A549 (cell line): ENCODE measurements at places on chromosomes 2 and 18.
A peak's percentile ranks its signal among the peaks of the same experiment; 100 is the strongest.

- no peak for DNase-seq
Observed at GRCh38 chr2:78120275-78120674, 598.1 kb upstream of the LRRTM4 start.

DNA sequence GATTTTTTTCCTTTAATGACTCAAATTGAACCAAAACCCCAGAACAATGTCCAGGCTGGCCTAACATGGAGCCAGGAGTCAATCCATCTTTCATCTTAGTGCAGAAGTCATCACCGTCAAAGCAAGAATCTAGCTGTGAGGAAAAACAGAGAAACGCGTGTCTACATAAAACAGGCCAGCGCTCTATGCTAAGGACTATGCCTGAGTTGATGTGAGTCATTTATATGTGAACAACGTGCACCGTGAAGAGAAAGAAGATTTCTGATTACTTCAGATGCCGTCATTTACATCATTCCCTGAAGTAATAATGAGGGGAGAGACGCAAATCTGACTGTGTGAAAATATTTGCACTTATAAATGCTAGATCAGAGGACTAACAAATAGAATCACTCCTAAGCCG is 34.0 kb upstream of the SALL3 start:
- DNase-seq, result no peak

DNA sequence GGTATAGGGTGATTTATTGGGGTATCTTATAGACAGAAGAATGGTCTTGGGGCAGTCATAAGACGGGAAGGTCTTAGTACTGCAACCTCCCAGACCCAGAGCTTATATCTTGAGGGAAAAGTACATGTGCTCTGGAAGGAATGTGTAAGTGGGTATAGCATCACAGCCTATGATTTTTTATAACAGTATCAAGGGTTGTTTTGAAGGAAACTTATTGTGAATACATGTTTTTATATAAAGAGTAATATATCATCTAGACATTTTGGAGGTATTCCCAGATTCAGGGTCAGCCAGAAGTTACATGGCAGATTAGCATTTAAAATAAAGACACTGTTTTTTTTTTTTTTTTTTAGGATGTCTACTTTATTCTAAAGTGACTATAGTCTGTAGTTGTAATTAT is 47.6 kb upstream of the STON1 start:
- DNase-seq, result no peak

DNA sequence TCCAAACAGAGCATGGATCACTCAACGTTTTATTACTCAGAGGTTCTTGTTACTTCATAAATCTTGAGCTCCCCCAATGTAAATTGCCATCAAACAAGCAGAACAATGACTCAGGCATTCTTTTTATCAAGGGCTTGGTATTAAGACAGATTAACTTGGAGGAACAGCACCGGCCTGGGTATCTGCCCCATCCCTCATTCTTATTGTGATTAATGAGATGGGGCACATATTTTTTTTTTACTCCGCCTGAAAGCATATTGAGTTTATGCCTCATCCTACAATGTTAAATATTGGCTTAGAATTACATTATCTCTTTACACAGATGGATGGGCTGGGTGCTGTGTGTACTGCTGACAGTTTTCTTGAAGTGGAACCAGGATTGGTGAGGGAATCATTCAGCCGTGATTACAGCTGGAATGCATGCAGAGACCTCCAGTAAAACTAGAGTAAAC is 387.3 kb downstream of the CLIP4 start:
- DNase-seq, result peak; percentile 32

- no peak for DNase-seq
Observed at GRCh38 chr18:57595347-57595746, 8.8 kb upstream of the FECH start.

DNA sequence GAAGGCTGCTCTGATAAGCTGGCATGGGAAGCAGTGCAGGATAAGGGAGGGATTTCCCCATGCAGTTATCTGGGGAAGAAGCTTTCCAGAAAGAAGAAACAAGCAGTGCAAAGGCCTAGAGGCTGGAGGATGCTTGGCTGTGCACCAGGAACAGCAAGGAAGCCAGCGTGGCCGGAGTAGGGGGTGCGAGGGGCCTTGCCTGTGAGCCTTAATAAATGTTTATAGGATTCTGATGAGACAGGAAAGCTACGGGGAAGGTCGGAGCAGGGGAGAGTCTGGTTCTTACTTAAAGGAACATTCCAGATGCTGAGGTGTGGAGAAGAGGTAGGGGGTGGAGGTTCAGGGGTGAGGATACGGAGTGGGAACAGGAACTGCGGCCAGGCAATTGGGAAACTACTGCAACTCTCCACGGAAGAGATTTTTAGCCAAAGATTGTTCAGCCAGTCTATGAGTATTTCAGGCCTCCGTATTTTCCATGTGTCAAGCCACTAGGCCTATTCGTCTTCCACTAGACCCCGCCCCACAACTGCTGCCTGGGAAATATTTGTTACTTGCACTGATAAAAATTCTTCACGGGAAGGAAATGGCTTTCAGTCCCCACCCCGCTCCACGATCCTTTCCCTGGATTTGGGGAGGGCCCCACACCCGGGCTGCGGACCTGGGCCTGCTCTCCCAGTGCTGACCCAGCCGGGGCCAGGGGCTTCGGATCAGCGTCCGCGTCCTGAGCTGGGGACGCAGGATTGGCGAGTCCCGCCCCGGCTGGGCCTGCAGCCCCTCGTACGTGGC is 516 bp downstream of the EIF2AK2 start:
- DNase-seq, result peak; percentile 77

DNA sequence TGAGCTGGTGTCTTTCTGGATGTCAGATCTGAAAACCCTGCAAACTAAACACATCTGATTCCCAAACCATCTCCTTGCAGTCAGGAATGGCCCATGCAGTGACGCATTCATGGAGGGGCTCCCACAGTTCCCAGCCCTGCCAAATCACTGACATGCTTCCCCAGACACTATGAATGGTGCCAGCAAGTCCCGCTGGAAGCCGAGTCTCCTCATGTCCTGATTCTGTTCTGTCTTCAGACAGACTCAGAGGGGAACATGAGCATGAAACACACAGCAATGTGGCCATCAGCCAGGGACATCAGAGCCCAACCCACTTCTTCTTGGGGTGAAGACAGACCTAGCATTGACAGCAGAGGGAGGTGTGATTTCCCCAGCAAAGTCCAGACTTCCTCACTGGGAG is 83.7 kb downstream of the TTC32 start:
- DNase-seq, result no peak

GRCh38 chr2:45879406-45879805 is 227.9 kb downstream of the PRKCE start:
- peak; percentile 13 for DNase-seq

DNA sequence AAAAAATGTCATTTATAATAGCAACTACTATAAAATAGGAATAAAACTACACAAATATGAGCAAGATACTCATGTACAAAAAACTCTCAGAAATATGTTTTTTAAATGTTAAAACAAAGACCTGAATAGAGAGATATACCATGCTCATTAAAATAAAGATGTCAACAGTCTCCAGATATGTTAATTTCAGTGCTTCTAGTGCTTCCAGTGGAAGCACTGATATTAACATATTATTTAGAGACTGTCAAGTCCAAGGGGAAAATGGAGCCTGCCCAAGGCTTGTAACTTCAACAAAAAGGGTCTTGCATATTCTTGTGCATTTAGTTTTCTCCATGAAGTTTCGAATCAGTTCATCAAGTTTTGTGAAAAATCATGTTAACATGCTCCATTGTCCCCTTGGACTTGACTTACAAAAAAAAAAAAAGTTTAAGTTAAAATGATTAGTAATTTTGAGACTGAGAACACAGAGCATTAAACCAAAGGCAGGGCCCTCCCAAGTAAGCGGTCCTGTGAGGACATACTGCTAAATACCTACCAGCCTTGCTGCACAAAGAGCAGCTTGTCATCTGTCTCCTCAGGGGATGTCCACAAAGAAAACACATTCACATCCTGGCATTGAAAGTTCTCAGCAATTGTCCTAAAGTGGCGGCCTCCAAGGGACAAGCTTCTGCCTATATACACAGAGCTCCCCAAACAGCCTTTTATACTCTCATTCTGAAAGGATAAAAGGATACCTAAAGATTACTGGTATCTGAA is 501.9 kb upstream of the CHAC2 start:
- no peak for DNase-seq

DNA sequence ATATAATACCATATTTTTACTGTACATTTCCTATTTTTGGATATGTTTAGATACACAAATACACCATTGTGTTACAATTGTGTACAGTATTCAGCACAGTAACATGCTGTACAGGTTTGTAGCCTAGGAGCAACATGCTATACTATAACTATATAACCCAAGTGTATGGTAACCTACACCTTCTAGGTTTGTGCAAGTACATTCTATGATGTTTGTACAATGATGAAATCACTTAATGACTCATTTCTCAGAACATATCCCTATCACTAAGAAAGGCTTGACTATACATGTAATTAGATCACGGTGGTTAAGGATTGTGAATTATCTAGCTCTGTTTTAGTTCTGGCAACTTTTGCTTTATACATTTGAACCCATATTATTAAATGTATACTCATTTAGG is 31.3 kb downstream of the NPHP1 start:
- peak; percentile 20 for DNase-seq

DNA sequence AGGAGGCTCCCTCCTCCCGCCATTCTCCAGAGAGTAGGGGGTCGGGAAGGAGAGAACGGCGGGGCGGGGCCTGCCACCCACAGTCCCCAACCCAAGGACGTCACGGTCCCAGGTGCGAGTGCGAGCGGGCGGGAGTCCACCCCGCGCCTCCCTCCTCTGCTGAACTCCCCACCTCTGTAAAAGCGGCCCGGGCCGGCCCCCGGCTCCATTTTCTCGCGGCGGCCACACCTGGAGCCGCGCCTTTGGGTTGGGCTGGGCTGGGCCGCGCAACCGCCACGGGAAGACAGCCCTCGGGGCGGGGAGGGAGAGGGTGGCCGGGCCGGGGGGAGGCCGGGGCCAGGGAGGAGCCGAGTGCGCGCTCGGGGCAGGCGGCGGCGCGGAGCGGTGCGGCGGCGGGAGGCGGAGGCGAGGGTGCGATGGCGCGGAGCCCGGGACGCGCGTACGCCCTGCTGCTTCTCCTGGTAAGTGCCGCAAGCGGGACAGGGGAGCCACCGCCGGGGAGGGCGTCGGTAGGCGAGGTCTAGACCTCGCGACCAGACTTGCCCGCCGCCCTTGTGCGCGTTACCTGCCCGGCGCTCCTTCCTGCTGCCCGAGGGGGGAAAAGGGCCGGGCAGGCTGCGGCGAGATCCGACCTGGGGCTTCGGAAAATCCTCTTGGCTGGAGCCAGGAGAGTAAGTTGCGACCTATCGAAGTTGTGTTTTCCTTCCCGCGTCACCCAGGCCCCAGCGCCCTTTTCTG is at the start of gene DSG2:
TSS of gene DSG2 (plus strand) at position 342 of the 738 bp plus-strand sequence. CDS start at position 417, 75 bp downstream.
- DNase-seq, result peak; percentile 54

GRCh38 chr2:105943977-105944376 is 199.3 kb downstream of the NCK2 start:
- DNase-seq, result no peak

DNA sequence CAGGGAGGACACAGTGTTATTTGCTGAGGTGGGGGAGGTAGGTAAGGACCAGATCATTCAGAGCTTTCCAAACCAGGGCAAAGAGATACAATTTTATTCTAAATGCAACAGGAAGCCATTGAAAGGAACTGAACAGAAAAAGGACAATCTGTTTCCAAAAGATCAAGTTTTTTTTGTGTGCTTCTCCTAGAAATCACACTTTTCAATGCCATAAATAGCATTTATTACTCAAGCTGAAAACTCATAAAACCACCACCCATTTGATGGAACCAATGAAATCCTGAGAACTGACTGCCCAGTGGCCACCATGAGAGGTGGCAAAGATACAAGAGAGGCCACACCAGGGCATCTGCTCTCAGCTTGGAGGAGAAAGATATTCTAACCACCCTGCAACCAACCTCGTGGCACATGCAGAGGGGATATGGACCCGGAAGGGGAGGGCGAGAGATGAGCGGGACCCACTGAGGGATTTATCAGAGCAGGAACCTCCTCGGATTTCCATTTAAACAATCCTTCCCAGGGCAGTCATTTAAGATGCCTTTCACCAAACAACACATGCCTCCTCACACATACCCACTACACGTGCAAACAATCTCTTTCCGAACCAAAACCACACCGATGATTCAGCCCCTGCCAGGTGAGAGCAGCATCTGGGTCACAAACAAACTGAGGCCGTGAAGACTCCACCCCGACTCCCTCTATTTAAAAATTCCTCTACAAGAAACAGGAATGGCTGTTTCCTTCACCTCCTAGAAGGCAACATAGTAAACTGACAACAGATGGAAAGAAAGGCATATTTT is 8.8 kb downstream of the CYB5A start:
- DNase-seq, result no peak
